ENCODE measurements at places on chromosomes 4 and X.
A peak's percentile ranks its signal among the peaks of the same experiment; 100 is the strongest.

- DNase-seq: no peak
These were observed 11.4 kb upstream of the RAP1GDS1 start for GRCh38 chr4:98249831-98250230.

- no peak for DNase-seq
These were observed 346.1 kb downstream of the GRXCR1 start for GRCh38 chr4:43238585-43238984.

GRCh38 chr4:37758226-37758625 lies 68.3 kb upstream of the PGM2 start:
- DNase-seq: no peak

GRCh38 chr4:4985844-4986243 lies 33.4 kb downstream of the CYTL1 start:
- no peak for DNase-seq

DNA sequence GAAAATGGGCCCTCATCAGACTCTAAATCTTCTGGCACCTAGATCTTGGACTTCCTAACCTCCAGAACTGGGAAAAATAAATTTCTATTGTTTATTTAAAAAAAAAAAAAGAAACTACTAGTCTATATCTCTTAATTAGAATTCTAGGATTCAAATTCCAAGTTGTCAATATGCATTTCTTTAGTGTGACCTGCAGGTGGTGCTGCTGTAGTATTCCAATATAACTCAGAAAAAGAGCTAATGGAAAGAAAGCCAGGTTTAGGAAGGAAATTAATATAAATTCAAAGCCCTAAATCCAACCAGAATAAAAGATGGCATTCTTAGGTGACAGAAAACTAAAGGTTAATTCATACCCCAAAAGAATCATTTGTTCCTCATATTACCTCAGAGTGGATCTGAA lies 80.0 kb upstream of the NALF2 start:
- DNase-seq: no peak

- no peak for DNase-seq
These were observed 371.1 kb upstream of the NDST4 start for GRCh38 chr4:115484479-115484878.

GRCh38 chr4:76951672-76952010 lies 2.1 kb downstream of the SEPTIN11 start:
- no peak for DNase-seq

DNA sequence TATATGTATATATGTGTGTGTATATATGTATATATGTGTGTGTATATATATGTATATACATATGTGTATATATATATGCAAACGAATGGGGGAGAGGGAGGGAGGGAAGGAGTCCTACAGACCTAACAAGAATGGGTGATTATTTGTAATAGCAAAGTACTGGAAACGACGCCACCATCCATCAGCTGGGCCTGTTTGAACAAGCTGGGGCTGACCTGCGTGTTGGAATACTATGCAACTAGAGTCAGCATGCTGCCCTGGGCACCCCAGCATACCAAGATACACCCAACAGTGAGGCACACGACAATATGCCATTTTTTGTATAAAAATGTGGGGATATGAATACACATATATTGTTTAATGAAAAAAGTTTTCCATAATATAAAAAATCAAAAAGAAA lies 21.6 kb upstream of the CCNQ start:
- no peak for DNase-seq

GRCh38 chrX:45669715-45670340 lies 469.2 kb upstream of the DIPK2B start:
- DNase-seq: no peak

DNA sequence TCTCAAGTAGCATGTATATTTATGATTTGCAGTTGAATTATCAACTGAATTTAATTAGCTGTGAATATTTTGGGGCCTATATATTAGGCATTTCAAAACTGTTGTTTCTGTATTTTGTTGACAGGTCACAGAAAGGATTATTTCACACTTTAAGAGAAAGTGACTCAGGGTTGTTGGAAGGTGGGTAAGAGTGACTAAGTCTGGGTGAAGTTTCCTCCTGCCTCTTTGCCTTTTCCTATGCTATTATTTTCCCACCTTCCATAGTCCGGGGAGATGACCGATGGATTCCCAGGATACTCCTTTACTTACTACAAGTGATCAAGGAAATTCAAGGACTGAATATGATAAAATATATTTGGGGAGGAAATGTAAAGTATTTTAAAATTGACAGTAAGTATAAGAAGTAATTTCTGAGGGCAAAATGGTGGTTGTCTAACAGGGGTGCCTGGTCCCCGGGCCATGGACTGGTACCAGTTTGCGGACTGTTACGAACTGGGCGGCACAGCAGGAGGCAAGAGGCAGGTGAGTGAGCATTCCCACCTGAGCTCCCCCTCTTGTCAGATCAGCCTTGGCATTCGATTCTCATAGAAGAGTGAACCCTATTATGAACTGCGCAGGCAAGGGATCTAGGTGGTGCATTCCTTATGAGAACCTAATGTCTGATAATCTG lies 175.5 kb upstream of the GPRIN3 start:
- DNase-seq: no peak

- DNase-seq: peak; percentile 38
These were observed 566.7 kb downstream of the DMD start for GRCh38 chrX:32644476-32645245.

GRCh38 chrX:131845201-131845600 lies 177.9 kb upstream of the STK26 start:
- DNase-seq: no peak

- DNase-seq: no peak
These were observed 115.1 kb downstream of the SPANXA1 start for GRCh38 chrX:141469469-141469868.

GRCh38 chr4:6467600-6467999 lies 4.8 kb downstream of the PPP2R2C start:
- DNase-seq: no peak

- no peak for DNase-seq
These were observed 3.6 kb downstream of the ARAF start for GRCh38 chrX:47564438-47565085.

DNA sequence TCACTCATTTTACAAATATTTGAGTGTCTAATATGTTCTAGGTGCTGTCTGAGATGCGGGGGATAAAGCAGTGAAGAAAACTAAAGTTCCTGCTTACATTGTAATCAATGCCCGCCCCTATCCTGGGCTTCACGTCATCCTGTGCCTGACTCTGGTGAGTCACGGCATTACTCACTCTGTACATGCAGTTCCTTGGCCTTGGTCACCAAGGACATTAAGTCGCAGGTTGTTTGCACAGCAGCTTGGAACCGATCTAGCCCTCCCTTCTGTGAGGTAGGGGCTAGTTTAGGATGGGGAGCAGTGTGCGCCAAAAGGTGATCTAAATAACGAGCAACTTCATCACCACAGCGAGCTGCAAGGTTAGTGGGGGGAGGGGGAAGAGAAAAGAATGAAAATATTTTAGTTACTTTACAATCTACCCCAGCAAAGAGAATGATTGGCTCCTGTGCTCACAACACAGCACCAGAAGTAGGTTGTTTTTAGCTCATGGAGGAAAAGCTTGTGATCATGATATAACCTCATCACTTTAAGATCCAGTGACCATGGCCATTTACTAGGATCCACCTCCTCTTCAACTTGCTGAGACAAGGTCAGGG lies 48.0 kb upstream of the HDAC8 start:
- DNase-seq: no peak

DNA sequence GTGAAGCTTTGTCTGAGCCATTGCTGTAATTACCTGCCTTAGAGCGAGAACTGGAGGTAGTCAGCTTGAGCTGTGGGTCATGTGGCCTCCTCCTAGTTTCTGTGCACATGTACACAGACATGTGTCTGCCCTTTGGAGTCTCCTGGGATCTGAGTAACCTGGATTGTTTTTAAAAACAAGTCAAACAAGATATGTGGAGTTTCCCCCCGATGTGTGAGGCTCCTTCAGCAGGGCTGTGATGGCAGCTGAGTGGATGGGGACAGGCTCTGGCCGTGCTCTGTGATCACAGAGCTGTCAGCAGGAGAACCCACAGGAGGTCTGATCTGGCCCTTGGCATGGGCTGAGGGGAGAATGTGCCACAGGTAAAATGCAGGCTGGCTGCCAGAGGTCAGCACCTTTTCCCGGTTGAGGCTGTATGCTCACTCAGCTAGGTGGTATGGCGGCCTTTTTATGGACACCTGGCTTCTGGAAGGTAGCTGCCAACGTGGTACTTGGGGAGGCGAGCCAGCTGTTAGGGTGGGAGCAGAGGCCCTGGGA lies 38.4 kb downstream of the NOP14 start:
- DNase-seq: no peak
